Smooth muscle cell of the brain vasculature (primary cell): ENCODE measurements at places on chromosomes 7 and 10.

- no peak for DNase-seq
These were observed 12.0 kb downstream of the LSM8 start for GRCh38 chr7:118195837-118196474.

DNA sequence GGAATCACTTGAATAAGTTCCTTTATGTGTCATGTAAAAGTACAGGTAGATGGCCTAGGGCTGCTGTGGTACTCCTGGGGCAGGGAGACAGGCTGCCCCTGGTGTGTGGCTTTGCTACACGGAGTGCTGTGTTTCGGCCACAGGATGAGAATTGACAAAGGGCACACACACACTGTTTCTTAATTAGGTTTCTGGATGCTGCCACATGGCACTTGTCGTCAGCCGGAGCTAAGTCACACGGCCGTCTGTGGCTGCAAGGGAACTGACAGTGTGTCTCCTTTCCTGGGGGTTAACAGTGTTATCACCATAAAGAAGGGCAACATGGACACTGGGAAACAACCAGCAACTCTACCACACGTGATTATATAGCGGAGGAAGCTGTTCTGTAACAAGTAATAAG lies 55.7 kb upstream of the CREB5 start:
- no peak for DNase-seq

DNA sequence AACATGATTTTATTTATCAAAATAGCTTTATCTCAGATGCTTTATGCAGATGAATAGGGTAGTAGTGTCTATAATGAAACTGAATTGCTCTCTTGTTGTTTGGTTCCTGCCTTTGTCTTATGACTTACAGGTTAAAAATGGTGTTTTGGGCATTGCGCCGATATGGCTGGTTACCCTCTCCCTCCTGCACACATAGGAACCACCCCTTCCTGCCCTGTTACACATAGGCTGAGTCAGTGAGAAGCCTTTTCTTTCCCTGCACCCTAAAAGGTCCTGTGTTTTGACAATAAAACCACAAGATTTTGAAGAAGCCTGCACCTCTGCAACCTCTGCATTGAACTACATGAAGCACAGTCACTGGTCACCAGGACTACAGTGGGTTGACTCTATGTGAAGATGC lies 655.8 kb upstream of the ANKRD30A start:
- DNase-seq: no peak

DNA sequence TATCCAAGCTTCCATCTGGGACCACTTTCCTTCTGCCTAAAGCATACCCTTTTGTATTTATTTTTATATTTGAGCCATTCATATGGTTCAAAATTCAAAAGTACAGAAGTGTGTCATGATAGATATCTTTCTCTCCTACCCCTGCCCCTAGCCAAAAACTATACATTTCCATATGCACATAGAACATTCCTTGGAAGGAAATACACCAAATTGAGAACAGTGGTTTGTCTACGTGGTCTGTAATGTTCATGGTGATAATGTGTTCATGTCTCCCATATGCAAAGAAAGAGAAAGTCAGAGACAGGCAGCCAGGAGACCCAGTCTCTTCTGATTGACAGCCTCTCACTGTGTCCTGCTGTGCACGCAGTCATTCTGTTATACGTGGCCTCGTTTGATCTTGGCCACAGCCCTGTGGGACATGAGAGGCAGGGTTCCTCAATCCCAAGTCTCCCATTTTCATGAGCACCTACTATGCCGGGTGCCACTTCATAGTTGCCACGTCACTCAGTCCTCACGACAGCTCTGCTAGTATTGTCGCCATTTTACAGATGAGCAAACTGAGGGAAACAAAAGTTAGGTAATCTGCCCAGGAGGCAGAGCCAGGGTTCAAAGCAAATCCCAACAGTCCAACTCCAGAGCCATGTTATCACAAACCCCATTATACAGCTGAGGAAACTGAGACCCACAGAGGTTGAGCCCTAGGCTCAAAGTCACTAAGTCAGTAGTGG lies 8.0 kb upstream of the CDH23 start:
- DNase-seq: no peak

- no peak for DNase-seq
These were observed 45.7 kb downstream of the SEM1 start for GRCh38 chr7:96663871-96664445.

- no peak for DNase-seq
These were observed 202.9 kb downstream of the TRIL start for GRCh38 chr7:28755255-28755654.

DNA sequence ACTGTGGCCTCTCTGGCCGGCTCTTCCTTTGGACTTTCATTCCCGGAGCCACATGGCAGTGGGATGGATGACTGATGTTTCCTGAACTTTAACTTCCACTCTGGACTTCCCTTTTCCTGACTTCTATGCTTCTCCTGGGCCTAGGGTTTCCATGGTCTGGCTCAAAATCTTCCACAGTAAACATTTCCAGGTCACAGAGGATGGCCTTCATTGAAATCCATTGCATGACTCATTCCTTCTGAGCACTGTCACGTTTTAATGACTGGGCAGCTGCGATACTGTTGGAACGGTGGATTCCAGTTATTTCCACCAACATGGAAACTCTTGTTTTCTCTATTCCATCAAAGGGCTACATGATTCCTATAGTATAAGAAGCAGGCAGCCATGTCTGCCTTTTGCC lies 24.4 kb upstream of the ZNF273 start:
- DNase-seq: no peak

DNA sequence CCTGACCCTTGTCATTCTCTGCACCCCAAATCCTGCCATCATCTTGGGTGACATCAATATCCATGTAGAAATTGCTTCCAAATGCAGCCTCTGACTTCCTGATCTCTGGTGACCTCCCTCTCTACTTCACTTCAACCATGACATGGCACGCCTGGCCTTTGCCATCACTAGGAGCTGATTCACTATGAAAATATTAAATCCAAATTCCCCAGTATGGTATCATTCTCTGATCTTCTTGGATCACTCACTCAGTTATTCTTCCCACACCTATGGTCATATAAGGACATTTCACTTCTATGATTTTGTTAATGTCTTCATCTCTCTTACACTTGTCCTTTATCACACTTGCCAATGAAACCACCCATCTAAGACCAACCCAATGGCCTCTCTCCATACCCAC lies 73.7 kb upstream of the ODAD2 start:
- DNase-seq: no peak

- DNase-seq: no peak
These were observed 221.5 kb downstream of the ADAM12 start for GRCh38 chr10:126166797-126167196.

DNA sequence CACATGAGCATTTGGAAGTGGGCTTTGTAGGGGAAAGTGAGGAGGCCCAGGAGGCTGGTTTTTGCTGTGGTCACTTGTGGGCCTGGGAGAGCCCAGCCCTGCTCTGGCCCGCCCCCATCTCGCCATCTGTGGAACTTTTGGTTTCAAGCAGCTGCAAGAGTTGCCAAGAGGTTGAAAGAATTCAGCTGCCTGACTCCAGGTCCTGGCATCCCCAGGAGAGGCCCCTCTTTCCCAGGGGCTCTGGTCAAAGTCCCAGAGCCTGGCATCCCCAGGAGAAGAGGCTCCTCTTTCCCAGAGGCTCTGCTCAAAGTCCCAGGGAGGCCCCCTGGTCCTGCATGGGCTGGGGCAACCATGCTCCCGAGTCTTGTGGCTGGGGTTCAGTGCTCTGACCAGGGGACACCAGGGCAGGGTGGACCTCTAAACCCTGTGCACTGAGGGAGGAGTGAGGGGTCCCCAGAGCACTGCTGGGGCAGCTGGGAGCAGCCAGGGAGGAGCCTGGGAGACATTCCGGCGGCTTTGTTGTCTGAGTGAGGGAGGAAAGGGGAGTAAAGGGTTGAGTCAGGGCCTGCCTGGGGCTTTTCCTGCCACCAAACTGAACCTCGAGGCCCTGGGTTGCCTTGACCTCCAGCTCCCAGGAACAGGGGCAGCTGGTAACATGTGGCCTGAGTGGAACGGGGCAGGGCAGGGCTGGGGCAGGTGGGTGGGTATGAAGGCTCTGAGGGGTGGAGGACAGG lies 27.7 kb upstream of the CSGALNACT2 start:
- DNase-seq: no peak

DNA sequence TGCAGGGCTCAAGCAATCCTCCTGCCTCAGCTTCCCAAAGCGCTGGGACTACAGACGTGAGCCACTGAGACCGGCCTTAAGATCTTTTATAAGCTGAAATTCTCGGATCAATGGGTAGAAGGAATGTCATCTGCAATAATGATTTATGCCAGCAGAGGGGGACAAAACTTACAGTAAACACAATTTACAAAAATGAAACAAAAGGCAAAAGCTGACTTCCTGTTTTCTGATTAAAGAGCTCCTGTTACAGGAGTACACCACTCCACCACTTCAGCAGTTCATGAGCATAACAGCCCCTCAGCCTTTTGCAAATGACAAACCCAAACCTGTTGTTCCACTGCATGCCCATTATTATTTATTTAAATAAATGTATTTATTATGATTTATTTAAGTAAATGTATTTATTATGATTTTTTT lies 88.5 kb upstream of the ATP6V0A4 start:
- DNase-seq: peak; percentile 52

GRCh38 chr7:115033917-115034459 lies 112.1 kb downstream of the MDFIC start:
- DNase-seq: no peak

- DNase-seq: no peak
These were observed 136.4 kb downstream of the WNT2 start for GRCh38 chr7:117186218-117187010.

GRCh38 chr7:36775676-36776075 lies 51.4 kb upstream of the AOAH start:
- DNase-seq: no peak

GRCh38 chr7:107506674-107507339 lies 37.0 kb downstream of the GPR22 start:
- no peak for DNase-seq

- no peak for DNase-seq
These were observed 273.6 kb downstream of the PLXDC2 start for GRCh38 chr10:20089879-20090278.

DNA sequence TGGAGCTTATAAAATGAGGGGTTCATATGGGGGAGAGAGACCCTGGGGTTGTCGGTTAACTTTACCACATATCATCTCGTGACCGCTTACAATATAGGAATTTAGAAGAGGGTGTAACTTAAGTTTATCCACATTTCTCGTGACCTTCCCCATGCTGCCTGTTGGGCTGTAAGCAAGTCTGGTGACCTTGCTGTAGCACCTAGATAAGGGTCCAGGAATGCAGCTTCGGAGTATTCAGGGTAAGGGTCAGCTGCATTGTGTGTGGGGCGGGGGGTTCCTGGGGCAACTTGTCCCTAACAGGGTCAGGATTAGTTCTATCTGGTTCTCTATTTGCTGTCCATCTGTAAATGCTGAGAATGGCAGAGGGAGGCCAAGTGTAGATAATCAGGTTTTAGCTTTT lies 1.3 kb upstream of the CHST3 start:
- DNase-seq: no peak

DNA sequence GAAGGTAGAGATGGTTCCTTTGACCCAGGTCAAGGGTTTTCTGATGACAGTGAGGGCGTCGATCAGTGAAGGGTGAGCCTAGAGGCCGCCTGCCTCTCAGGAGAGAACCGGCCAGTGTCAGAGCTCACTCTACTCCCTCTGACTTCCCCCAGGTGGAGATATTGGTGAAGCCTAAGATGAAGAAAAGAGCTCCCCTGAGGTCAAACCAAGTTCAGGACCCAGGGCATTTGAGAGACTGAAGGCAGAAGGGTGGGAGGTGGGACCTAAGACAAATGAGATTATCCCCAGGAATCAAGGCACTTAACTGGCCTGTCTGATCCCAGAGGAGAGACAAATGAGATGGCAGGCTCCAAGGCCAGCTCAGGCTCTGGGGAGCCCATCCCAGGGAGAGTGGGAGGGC lies 104.7 kb downstream of the CDH23 start:
- no peak for DNase-seq

DNA sequence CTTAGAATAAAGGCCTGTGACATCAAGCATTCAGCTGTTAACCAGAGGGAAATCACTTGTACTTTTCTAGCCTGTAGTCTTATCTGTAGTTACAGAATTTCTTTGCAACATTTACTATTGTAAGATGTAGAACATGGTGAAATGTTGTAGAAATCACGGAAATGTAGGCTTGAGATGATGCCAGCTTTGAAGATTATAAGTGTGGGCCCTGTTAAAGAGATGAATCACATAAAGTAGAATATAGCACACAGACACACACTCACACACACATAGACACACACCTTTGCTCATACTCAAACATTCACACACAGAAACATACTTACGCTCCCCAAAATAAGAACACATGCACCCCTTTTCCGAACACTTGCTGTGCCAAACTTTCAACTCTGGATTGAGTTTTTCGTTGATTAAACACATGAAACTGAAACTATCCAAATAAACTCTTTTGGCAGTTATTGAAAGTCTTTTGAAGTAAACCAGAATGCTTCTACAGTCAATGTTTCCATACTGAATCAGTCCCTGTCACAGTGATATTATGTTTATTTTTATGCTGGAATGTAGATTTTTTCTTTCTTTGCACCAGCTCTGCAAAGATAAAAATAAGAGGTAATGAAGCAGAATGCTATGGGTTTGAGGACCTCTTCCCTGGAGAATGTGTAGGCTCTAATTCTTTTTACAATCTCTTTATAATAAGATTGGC lies 230.3 kb upstream of the MEOX2 start:
- no peak for DNase-seq

DNA sequence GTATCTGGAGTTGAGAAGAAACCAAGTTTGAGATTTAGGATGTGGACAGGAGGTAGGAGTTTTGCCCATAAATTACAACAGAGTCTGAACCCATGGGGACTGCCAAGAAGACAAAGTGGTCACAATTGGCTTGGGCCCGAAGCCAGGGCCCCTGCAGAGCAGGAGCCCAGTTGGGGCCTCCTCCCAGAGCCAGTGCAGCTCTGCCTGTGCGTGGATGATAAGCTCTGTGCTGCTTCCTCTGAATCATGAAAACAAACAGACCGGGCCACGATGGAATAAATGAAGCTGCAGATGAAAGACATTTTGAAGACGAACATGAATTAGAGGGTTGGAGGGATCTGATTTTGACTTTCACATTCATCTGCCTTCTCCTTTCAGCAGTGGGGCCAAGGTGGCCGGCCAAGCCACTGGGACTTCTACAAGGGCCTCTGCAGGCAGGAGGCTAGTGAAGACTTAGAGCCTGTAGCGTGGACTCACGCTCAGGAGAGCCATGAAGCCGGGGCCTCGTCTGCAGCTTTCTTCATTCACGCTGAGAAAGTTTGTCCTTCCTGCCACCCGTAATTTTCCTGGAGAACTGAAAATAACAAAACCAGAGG lies 156.8 kb upstream of the LYZL1 start:
- no peak for DNase-seq

- no peak for DNase-seq
These were observed 40.4 kb downstream of the PHTF2 start for GRCh38 chr7:77838929-77839491.

GRCh38 chr10:109974504-109975191 lies 33.1 kb upstream of the ADD3 start:
- no peak for DNase-seq

DNA sequence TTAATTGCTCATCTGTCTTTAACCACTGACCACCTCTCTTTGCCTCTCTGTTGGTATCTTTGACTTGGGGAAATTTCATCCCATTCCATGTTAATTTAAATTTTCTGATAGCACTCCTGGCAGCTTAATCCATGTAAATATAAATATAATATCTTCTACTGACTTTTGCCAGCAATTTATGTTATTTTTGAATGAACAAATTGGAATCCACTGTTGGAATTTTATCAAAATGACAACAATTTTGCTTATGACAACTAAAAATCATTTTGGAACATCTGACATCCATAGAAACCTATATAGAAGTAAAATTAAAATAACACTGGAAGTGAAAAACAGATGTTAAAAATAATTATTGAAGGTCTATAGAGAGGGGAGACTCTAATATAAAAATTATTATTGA lies 176.5 kb upstream of the AKR1E2 start:
- no peak for DNase-seq
